Stimulated activated CD4-positive, alpha-beta T cell treated with anti-CD3 and anti-CD28 coated beads, Interleukin-2, amount 100 ng/mL, for 48 hours (primary cell): ENCODE measurements at places on chromosomes 5 and 9.

- no peak for DNase-seq
Observed at GRCh38 chr9:92236915-92237314, 56.6 kb downstream of the IARS1 start.

GRCh38 chr5:75433814-75434506 lies 77.5 kb downstream of the CERT1 start:
- DNase-seq = no peak

- DNase-seq = no peak
Observed at GRCh38 chr5:88883836-88884607, 1.0 kb upstream of the MEF2C start.

DNA sequence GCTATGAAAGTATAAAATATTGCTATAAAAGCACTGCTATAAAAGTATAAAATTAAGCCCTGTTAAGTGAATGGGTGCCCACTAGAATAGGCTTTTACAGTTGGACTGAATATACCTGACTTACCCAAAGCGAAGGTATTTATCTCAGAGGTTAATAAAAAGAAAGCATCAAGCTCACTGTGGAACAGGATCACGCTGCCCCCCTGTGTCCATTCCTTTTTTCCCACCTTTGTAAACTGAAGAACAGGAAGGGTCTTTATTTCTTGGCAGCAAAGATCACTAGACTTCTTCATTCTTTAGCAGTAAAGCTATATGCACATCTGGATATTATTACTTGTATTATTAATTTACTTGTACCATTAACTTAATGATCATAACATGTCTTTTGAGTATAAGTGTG lies 22.1 kb upstream of the PLPP6 start:
- DNase-seq = peak; percentile 34

GRCh38 chr5:146751781-146752401 lies 126.7 kb downstream of the PPP2R2B start:
- peak; percentile 21 for DNase-seq

GRCh38 chr9:6833518-6834192 lies 75.9 kb downstream of the KDM4C start:
- DNase-seq = no peak

- no peak for DNase-seq
Observed at GRCh38 chr9:113645227-113645977, 181.9 kb downstream of the RGS3 start.

DNA sequence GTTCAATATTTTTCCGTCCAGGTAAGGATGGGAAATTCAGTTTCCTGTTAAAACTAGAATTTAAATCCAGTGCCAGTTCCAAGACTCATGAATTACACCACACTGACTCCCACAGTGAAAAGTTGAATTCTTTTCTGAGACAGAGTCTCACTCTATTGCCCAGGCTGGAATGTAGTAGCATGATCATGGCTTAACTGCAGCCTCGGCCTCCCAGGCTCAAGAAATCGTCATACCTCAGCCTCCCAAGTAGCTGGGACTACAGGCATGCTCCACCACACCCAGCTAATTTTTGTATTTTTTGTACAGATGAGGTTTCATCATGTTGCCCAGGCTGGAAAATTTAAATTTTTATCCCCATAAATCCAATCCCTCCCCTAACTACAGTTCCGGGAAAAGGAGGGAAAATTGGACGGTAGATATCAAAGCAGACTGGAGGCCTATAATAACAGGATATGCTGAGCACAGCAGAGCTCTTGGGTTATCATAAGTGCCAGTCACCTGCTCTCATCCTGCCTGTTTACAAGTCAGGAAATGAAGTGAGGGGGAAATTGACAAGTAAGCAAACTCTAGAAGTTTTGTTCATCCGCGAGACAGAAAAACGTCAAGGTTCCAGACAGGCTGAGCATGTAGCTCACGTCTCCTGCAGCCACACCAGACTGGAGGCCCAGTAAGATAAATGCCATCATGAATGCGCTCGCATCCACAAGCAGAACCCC lies 105.7 kb downstream of the UGCG start:
- DNase-seq = no peak

DNA sequence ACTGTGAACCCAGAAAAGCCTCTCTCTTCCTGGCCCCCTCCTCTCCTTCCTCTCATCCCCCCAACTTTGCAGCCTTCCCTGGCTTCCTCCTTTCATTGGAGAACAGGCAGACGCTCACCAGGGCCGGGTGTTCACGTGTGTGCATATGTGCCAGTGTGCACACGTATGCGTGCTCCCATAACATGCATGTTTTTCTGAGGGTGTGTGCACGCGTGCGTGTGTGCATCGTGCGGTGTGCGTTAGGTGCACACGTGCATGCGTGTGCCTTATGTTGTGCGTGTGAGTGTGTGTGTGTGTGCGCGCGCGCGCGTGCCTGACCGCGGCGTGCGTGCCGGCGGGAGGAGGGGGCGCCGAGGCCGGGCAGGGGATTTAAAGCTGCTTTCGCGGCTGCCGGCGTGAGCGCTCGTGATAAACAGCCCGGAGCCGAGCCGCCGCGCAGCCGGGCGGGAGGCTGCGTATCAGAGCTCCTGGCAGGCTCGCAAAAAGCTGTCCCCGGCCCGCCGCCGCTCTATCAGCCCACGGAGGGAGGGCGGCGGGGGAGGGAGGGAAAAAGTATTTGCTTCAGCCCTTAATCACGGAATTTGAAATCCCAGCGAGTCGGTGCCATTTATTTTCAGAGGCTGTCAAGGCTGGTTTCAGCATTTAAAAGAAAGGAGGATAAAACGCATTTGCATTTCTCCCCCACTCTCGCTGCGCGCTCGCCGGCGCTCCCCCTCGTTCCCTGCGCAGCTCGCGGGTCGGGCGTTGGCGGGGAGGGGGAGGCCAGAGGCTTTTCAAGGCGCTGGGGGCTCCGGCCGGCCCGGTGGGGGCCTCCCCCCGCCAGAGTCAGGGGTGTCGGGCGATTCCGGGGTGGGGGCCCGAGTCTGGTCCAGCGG lies 183.9 kb downstream of the C9orf50 start:
- DNase-seq = no peak

- no peak for DNase-seq
Observed at GRCh38 chr5:55234121-55234700, 803 bp upstream of the CCNO start.

GRCh38 chr5:155929112-155929511 lies 397.9 kb upstream of the SGCD start:
- DNase-seq = no peak

DNA sequence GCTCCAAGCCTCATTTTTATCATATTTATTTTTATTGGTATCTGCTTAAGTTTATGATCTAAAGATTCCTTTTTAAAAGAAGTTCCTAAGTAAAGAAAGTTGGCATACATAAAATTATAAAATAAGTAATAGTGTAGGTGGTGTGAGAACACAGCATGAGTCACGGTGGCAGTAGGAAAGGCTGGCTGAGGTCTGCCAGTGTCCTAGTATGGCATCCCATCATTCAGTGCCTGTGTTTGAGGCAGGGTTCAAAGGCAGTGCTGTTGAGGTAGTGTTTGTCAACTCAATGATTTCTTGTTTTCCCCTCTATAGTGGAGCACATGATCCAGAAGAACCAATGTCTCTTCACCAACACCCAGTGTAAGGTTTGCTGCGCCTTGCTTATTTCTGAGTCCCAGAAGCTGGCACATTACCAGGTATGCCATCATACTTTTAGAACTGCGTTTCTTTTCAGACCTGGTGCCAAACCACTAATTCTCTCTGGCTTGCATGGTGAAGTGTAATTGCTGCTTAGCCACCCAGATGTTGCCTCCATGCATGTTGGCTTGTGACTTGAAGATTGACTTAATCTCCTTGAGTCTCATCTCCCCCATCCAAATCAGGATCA lies 18.4 kb downstream of the ZNF346 start:
- DNase-seq = no peak

GRCh38 chr9:127878001-127878651 lies 651 bp upstream of the AK1 start:
- DNase-seq = no peak

- peak; percentile 37 for DNase-seq
Observed at GRCh38 chr5:123671042-123671441, 159.1 kb downstream of the CSNK1G3 start.

- no peak for DNase-seq
Observed at GRCh38 chr9:95839012-95839411, 36.5 kb upstream of the ERCC6L2 start.

GRCh38 chr5:180658774-180659564 lies 9.6 kb upstream of the FLT4 start:
- no peak for DNase-seq

DNA sequence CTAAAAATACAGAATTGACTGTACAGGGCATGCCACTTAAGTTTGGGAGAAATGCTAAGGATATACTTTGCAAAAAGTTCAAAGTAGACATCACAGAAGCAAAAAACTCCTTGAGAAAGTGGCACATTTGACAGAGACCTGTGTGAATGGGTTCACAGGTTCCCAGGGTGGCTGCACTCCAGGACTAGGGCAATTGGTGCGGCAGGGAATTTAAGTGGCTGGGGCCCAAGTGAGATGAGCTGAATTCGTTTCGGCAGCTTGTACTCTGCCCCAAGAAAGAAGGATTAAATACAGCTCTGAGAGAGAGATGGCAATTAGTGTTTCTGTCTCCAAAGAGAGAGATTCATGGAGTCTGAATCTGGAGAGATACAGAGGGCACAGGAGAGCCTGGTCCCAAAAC lies 280.1 kb downstream of the FBXL17 start:
- no peak for DNase-seq

DNA sequence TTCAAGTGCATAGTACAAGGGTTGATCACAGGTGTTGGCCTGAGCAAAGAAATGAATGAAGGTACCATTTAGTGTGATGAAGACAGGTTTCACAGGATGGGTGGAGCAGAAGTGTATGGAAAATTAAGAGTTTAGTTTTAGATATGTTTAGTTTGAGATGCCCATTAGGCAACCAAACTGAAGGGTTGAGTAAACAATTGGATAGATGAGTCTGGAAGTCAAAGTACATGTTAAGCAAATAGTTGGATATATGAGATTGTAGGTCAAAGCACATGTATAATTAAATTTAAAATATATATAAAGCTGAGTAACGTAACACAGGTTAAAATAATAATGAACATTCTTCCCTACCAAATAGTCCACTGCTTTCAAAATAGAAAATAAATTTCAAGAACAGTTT lies 237.1 kb upstream of the PCSK5 start:
- DNase-seq = no peak
